ENCODE measurements at places on chromosomes 1 and 21. TPM values are rescaled to one million over a fixed set of nuclear protein-coding genes. Genes with fewer than 3 reads are reported as not detected.

Gene ARV1
- total RNA-seq = 16.0 TPM

Gene CR2
- 0.81 TPM for total RNA-seq

Gene MIXL1
- not detected for total RNA-seq

Gene LEMD1
- 0.52 TPM for total RNA-seq

Gene SPRR2E
- not detected for total RNA-seq

Gene AMY1B
- total RNA-seq = not detected

Gene PDE9A
- 1.3 TPM for total RNA-seq

Gene CLCA4
- total RNA-seq = not detected

Gene SPAG17
- 0.14 TPM for total RNA-seq

Gene RNU1-4
- under 0.01 TPM for total RNA-seq

Gene KCNJ15
- total RNA-seq = 40.8 TPM

Gene HRNR
- total RNA-seq = not detected

Data from epithelial cell of proximal tubule (primary cell).